ENCODE measurements at places on chromosomes 3 and 15.

DNA sequence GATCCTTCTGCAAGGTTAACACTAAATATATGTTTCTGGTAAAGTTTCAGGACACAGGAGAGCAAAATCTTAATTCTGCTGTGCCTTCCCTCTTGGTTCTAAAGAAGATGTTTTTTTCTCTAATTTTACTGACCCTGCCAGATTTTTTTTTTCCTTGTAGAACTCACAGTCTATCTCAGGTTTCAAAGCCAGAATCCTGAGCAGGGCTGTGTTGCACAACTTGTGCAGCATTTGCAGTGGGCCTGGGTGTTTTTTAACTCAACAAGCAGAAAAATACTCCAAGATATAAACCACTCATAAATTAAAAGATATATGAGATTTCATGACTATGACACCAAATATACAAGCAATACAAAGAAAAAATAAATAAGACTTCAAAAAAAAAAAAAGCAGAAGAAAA lies 40.2 kb upstream of the ARF4 start:
- no peak for DNase-seq

DNA sequence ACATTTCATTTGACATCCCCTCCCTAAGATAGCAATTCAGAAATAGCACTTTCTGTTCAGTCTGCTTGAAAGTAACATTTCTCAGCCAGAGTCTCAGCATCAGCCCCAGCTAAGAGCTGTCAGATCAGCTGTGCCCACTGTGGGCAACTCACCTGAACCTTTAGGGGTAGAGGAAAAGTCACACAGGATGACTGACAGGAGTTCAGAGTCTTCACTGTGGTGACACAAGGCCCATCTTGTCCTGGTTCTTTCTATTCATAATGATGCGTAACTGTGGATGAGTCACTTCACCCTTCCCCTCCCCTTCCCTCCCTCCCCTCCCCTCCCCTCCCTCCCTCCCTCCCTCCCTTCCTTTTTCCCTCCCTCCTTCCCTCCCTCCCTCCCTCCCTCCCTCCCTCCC lies 96.1 kb upstream of the RASGRP1 start:
- DNase-seq = no peak

DNA sequence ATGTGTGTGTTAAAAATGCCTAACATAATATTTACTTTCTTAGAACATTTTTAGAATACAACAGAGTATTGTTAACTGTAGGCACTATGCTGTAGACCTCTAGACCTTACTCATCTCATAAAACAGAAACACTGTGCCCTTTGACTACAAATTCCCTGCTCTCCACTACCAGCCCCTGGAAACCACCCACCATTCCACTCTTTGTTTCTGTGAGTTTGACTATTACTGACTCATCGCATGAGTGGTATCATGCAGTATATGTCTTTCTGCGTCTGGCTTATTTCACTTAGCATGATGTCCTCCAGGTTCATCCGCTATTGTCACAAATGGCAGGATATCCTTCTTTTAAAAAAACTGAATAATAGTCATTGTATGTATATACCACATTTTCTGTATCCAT lies 216.7 kb upstream of the CFAP20DC start:
- no peak for DNase-seq

DNA sequence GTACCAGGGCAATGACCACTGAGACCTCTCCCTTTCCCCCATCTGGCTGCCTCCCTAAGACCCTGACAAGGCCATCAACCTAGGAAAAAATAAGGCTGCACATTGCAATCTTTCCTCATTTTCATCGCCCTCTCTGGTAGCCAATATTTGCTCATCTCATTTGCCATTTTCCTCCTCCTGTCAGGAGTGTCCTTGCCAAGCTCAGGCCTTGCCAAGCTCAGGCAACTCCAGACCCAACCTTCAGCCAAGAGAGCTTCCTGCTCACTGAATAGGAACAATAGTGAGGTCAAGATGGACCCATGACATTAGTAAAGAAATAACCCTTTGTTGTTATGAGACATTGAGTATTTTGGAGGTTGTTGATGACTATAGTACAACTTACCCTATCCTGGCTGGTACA lies 380.3 kb downstream of the RSL24D1 start:
- no peak for DNase-seq

DNA sequence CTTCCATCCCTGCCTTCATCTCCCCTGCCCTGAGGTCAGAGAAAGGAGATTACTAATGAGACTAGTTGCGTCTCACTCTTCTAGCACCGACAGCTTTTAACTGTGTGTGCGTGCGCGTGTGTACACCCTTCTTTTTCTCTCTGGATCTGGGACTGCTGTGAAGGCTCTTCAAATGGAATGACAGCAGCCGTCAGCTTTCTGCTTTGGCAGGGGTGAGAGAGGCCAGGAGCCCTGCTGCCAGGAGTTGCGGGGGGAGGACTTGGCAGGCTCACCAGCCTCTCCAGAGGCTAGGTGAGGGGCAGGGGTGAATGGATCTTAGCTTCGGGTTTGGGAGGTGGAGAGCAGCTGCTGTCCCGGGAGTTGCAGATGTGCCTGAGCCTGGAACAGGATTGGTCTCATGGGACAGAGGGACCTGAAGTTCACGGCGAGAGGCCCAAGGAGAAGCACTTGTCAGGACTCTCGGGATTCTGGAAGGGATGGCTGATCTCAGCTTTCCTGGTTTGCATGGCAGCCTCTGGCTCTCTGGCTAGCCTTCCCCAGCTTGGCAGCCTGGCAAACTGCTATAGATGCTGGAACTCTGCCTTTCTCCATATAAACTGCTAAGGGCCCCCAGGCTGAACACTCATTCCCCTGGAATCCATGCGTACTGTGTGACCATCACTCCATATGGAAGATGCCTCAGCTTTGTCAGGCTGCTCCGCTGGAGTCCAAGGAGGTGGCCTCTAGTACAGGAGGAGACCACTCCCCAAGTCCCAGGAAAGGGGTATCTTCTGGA lies 16.6 kb downstream of the TEX264 start:
- DNase-seq = no peak

DNA sequence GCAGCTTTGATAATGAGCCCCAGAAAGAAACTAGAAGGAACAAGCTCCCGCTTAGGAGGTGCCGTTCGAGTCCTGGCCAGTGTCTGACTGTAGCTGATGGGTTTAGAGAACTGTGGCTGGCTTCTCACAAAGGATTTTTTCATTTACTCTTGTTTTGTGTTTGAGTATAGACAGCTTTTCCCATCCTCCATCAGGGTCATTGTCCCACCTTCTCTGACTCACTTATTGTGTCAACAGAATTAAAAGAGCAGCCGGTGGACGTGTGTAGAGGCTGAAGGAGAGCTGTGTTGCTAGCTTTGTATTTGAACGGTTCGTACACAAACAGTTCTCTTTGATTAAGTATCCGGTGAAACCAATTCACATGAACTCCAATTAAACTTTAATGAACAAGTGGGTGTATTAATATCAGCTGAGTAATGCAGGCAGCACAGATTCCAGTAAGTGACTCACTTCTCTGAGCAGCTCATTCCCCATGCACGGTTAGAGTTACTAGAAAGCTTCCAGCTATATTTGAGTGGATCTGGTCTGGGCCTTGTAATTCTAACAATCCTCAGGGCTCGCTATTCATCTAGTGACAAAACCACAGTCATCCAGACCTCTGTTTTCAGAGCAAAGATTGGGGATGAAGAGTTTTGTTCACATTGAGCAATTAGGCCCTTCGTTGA lies 141.0 kb downstream of the LPP start:
- DNase-seq = peak; percentile 92

DNA sequence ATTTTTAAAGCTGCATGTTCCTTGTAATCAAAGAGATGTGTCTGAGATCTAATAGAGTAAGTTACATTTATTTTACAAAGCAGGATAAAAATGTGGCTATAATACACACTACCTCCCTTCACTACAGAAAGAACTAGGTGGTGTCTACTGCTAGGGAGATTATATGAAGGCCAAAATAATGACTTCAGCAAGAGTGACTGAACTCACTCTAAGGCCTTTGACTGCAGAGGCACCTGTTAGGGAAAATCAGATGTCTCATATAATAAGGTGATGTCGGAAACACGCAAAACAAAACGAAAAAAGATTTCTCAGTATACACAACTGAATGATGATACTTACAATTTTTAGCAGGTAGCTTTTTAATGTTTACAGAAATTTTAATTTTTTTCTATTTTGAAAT lies 19.1 kb downstream of the B3GNT5 start:
- no peak for DNase-seq

DNA sequence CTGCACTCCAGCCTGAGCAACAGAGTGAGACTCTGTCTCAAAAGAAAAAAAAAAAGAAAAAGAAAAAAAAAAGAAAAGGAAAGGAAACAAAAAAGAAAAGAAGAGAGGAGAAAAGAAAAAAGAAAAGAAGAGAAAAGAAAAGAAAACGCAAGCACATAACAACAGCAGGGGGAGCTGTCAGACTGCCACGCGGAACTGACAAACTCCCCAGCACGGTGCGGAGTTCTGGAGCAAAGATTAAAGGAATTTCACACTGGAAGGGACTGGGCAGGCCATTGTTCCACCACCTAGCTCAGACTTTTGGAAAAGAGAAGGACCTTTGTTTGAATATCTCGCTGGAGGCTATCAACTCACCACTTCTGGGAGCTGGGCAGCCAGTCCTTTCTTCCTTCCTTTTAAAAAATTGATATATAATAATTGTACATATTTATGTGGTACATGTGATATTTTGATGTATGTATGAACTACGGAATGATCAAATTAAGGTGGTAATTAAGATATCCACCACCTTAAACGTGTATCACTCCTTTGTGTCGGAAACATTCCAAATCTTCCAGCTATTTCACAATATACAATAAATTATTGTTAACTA lies 40.5 kb downstream of the DPPA2 start:
- DNase-seq = peak; percentile 49

DNA sequence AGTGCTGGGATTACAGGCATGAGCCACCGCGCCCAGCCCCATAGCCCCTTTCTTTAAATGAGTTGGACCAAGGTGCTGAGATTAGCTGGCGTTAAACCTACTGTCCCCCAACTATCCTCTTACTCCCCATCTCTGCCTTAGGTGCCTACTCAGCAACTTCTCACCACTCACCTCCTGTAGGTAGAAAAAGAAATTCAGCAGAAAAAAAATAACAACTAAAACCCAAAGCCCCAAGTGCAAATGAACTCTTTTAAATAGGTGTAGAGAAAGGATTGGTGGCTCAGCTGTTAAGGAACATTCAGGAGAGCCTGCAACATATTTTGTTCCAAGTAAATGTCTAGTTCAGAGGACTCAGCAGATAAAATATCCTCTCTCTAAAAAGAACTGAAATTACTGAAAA lies 19.5 kb downstream of the SAMD7 start:
- no peak for DNase-seq

GRCh38 chr15:49327927-49328326 lies 95.1 kb upstream of the FGF7 start:
- DNase-seq = no peak

- no peak for DNase-seq
Measured at GRCh38 chr15:50131617-50132016, 12.6 kb upstream of the ATP8B4 start.

DNA sequence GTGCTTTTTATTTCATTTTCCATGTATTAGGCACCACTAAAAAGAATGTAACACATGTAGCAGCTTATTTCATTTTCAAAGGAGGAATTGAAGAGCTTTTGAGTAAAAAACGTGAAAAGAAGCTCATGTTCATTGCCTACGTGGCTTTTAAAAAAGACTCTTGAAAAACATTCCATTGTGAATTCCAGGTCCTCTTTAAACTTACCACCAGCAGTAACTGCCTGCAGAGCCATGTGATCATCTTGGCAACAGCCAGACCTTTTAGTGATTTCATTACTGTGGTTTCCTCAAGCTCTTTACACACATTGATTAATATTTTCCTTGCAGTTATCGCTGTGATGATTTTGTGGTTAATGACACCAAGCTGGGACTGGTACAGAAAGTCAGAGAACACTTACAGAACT lies 43.8 kb upstream of the FBXL22 start:
- DNase-seq = peak; percentile 85

GRCh38 chr15:63135804-63136203 lies 14.1 kb downstream of the LACTB start:
- peak; percentile 61 for DNase-seq

DNA sequence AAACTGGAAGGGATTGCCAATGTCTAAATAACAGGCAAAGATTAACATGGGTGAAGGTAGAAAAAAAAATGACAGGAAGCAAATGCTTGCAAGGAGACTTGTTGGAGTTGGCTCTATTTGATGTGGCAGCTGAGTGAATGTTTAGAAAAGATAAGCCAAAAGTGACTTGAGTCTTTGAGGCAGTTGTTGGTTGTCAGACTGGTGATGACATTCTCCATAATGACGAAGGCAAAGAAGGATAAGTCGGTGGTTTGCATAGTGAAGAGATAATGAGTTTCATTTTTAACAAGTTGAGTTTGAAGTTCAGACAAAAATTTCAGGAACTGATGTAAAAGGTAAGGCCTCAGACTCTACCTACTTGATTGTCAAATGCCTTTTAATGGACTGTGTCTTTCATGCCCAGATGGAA lies 704.1 kb upstream of the SGO1 start:
- no peak for DNase-seq

- no peak for DNase-seq
Measured at GRCh38 chr3:180923561-180923960, 11.1 kb downstream of the FXR1 start.

DNA sequence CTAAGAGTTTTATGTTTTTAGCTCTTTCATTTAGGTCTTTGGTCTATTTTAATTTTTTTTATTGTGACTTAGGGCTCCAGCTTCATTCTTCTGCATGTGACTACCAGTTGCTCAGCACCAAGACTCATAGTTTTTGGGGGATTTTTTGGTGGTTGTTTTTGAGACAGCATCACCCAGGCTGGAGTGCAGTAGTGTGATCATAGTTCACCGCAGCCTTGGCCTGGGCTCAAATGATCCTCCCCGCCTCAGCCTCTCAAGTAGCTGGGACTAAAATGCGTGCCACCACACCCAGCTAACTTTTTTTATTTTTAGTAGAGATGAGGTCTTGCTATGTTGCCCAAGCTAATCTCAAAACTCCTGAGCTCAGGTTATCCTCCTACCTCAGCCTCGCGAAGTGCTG lies 19.4 kb downstream of the CDV3 start:
- no peak for DNase-seq

- DNase-seq = peak; percentile 83
Measured at GRCh38 chr3:5013021-5013906, 34.0 kb downstream of the BHLHE40 start.

GRCh38 chr3:94036909-94037507 lies 8.6 kb upstream of the STX19 start:
- peak; percentile 7 for DNase-seq

GRCh38 chr3:119872773-119873172 lies 90.9 kb downstream of the NR1I2 start:
- DNase-seq = no peak

- DNase-seq = no peak
Measured at GRCh38 chr3:143239031-143239430, 119.5 kb downstream of the CHST2 start.

- DNase-seq = no peak
Measured at GRCh38 chr3:105593315-105593714, 226.6 kb downstream of the ALCAM start.

DNA sequence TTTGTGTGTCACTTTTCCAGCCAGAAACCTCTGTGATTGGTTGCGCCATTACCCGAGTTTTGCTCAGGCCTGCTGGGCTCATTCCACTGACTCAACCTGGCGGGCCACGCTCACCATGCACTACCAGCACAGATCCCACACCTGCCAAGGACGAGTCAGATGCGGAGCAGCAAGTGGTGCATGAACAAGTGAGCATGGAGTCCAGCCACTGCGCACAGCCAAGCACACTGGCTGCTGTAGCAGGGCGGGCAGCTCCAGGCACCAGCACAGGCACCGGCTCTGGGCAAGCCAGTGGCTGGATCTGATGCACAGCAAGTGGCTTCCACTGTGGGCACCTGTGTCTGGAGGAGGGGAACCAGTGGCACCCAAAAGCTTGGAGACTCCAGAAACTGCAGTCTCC lies 110.4 kb downstream of the CBLB start:
- DNase-seq = no peak
